ENCODE measurements at places on chromosomes 12 and 14. TPM values are rescaled to one million over a fixed set of nuclear protein-coding genes. Genes with fewer than 3 reads are reported as not detected.

- DNase-seq, result no peak
Observed at GRCh38 chr14:34478261-34478660, 16.2 kb upstream of the SPTSSA start.

DNA sequence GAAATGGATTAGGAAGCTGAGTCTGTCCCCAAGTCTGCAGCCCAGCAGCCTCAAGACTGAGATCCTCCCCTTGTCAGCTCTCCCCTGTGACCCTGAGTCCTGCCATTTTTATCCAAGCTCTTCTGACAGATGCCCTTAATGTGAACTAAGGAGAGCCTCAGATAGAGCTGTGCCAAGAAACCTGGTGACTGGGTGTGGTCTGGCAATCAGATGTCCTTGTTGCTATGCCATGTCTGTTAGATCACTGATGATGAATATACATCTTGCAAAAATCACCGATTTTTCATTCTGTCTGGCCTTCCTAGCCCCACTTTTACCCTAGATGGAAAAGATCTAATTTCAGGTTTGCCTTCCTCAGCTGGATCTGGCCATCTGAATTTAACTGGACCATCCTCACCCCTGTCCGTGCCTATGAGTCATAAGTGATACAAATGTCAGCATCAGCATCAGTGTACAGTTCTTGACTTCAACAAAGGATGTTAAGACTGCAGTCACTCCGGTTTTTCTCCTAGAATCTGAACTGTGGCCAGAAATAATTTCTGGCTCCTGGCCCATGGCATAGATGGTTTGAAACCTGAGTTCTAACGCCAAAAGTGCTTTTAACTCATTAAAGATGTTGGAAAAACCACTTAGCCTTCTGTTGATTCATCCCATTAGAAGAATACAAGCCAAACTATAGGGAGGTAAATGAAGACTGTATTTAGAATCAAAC, 61.2 kb upstream of the GRIP1 start:
- no peak for DNase-seq

GRCh38 chr14:25034803-25035681, 14.9 kb downstream of the STXBP6 start:
- no peak for DNase-seq

DNA sequence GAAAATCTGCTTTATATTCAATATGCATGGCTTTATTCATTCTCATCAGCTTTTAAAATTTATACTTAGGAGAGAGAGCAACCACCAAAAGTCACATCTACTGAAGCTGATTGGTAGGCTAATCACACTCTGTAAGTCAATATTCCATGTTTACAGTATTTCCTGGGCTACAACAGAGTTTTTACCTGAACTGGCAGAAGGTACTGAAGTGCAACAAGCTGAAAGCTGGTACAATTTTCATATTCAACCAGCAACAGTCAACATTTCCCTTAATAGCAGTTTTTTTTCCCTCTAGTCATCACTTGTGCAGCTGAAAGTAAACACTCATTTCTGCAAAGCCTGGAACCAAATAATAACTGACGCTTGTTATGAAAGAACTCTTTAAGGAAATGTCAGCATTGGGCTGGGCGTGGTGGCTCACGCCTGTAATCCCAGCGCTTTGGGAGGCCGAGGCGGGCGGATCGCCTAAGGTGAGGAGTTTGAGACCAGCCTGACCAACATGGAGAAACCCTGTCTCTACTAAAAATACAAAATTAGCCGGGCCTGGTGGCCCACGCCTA, 12.9 kb downstream of the BRAP start:
- DNase-seq, result no peak

- DNase-seq, result peak; percentile 70
Observed at GRCh38 chr12:127548123-127548553, 718.8 kb upstream of the TMEM132C start.

DNA sequence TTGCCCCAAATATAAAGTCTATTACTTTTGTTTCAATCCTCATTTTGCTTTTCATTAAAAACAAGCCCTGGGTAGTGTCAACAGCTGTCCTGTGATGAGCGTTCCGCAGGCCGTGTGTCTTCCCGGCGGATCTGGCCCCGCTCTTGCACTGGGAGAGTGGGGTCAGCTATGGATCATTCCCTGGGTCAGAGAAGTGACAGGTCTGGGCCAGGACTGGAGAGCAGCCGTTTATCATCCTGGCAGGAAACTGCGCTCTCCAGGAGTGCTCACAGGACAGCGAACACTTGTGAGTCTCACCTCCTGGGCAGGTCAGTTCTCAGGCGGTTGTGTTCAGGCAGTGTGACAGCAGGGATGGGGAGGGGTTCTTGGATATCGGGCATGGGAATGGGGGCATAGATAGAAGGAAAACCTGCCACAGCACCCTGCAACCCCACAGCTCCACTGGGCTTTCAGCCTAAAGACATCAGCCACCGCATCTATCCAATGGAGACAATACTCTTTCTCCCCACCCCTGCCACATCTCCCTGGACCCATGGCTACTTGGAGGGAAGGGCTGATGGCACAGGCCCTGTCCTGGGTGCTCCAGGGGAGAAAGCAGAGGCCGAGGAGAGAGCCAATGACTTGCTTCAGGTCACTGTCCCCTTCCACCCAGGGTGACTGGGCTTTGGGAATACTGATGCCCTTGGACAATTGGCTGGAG, 47.8 kb upstream of the CHGA start:
- no peak for DNase-seq

DNA sequence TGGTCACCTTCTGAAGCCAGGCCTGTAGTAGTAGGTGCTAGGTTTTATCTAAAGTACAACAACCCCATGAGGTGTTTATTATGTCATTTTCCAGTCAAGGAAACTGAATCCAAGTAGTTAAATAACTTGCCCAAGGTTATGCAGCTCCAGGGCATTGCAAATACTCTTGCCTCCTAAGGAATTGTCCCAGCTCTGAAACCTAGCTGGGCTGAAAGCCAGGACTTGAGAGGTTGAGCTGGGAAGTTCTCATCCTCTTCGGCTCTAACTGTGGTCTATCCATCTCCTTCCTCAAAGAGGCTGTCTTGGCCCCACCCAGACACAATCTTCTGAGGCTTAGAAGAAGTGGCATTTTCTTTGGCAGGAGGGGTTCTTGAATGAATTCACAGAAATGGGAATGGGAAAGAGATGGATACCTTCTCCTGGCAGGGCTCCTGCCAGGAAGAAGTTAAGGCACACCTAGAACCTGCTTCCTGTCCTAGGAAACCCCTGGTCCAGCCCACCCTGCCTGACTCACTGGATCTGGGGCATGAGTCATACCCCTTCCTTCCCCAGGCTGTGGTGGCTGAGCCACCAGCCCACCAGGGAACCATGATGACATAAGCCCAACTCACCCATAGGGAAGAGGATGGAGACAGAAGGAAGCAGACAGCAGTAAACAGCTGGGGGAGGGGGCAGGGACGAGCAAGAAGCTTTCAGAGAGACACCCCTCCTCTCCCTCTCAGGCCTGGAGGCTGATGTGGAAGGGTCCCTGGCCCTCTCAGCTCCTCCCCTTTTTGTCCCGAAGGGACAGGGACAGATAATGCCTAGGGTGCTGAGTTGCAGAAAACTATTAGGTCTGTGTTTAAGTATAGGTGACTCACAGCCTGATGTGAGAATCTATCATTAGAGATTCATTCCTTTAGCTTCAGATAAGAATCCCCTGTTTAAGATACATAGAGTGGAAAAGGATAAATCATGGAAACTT, 2.1 kb upstream of the PLEK2 start:
- peak; percentile 99 for DNase-seq

- DNase-seq, result no peak
Observed at GRCh38 chr12:99454539-99455172, 192.9 kb upstream of the GARIN6 start.

GRCh38 chr12:121536054-121536898, 44.5 kb downstream of the KDM2B start:
- DNase-seq, result no peak

DNA sequence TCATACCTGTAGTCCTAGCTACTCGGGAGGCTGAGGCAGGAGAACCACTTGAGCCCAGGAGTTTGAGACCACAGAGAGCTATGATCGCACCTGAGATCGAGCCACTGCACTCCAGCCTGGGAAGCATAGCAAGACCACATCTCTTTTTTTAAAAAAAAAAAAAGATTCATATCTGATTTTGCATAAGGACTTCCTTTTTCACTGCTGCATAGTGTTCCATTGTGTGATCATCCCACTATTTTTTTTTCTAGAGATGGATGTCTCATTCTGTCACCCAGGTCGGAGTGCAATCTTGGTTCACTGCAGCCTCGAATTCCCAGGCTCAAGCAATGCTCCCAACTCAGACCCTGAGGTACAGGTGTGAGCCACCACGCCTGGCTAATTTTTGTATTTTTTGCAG, 50.4 kb downstream of the PHETA1 start:
- no peak for DNase-seq

- DNase-seq, result no peak
Observed at GRCh38 chr14:55814873-55815272, 234.9 kb downstream of the KTN1 start.

DNA sequence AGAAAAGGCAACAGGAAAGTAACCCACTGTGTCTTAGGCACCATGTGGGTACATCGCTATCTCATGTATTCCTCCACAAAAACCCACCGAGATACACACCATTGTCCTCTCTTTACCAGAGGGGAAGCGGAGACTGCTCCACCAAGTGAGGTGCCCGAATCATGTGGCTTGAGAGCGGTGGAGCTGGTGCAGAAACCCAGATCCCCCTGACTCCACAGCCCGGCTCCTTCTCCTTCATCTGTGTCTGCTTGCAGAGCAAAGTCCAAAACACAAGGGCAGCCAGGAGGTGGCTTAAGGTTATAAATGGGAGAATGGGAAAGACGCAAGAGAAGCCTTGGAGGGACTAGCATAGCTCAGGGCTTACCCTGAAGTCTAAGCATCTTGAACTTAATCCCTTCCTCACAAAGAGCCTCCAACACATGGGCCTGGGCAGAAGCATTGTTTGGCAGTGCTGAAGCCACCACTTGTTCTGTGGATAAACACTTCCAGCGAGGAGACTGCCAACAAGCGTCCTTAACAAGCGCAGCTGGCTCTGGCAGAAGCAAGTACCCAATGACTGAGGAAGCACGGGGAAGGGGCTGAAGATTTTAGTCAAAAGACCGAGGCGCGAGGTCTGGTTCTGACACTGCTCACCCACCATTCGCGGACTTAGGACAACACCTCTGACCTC, 83.0 kb downstream of the TTC7B start:
- no peak for DNase-seq

- DNase-seq, result no peak
Observed at GRCh38 chr14:87387806-87388205, 605.2 kb downstream of the GALC start.

- DNase-seq, result no peak
Observed at GRCh38 chr12:2003676-2004112, 563 bp downstream of the DCP1B start.

Gene NCKAP5L
- 19.6 TPM for total RNA-seq

Gene PIWIL1
- total RNA-seq, result not detected

Gene UTP20
- 24.3 TPM for total RNA-seq
